CD4-positive, alpha-beta T cell treated with Interleukin-12 subunit alpha and Interleukin-12 subunit beta, for 1 hour (primary cell): ENCODE measurements at places on chromosomes 16 and 17.

DNA sequence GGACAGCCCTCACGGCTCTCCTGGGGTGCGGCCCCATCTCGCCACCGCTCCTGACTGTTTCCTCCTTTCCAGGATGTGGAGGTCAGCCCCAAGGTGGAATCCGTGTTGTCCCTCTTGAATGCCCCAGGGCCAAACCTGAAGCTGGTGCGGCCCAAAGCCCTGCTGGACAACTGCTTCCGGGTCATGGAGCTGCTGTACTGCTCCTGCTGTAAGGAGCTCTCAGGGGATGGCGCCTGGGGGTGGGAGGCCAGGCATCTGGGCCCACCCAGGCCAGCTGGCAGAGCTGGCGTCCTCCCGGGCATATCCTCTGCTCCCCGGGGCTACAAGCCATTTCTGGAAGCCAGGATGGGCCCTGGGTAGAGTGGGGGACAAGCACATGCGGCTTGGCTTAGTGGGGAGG lies 13.2 kb downstream of the IL34 start:
- DNase-seq = no peak

- DNase-seq = no peak
These were observed 3.3 kb upstream of the PRSS33 start for GRCh38 chr16:2790631-2791030.

- no peak for DNase-seq
These were observed 504.7 kb upstream of the RBFOX1 start for GRCh38 chr16:6827931-6828330.

GRCh38 chr17:77286641-77287431 lies 146.1 kb downstream of the SEC14L1 start:
- DNase-seq = no peak

DNA sequence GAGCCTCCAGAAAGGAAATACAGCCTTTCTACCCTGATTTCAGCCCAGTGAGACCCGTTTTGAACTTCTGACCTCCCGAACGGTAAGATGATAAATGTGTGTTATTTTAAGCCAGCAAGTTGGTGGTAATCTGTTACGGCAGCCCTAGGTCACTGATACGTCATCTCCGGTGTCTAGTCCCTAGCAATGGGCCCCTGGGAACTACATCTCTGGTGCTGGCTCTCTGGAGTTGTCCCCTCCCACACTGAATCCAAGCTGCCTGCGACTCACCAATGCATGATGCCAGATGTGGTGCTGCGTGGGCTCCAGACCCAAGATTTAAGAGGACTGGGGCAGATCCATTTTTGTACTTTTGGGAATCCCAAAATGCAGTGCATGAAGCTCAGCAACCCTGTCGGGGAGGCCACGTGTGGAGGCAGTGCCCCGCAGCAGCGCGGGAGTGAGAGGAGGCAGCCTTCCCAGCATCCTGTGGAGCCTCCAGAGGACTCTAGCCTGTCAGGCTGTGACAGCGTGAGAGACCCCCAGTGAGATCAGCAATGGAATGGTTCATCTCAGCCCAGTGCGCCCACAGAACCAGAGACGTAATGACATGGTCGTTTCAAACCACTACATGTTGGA lies 43.6 kb upstream of the USP7 start:
- DNase-seq = no peak

- no peak for DNase-seq
These were observed 17.9 kb downstream of the SEC14L5 start for GRCh38 chr16:4976079-4976478.

- DNase-seq = no peak
These were observed 756 bp downstream of the KLHL11 start for GRCh38 chr17:41864498-41864835.

DNA sequence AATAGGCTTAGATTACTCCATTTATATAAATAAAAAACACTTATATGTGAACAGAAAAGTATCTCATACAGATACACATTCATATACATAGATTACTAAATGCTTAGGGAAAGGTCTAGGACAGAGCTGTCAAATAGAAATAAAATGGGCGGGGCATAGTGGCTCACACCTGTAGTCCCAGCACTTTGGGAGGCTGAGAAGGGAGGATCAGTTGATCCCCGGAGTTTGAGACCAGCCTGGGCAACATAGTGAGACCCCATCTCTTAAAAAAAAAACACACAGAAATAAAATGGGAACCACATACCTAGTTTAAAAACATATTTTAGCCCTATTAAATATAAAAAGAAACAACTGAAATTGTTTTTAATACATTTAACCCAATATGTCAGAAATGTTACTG lies 58.9 kb downstream of the CFDP1 start:
- DNase-seq = no peak

- no peak for DNase-seq
These were observed 385.7 kb upstream of the TNRC6C start for GRCh38 chr17:77572851-77573250.

- no peak for DNase-seq
These were observed 78.1 kb downstream of the OR1D5 start for GRCh38 chr17:2985318-2985717.
